NCI-H446 (cell line): ENCODE measurements at places on chromosomes 7 and 10.
A peak's percentile ranks its signal among the peaks of the same experiment; 100 is the strongest.

GRCh38 chr10:72692994-72693781, 1.2 kb downstream of the MCU start:
- DNase-seq: peak; percentile 3

DNA sequence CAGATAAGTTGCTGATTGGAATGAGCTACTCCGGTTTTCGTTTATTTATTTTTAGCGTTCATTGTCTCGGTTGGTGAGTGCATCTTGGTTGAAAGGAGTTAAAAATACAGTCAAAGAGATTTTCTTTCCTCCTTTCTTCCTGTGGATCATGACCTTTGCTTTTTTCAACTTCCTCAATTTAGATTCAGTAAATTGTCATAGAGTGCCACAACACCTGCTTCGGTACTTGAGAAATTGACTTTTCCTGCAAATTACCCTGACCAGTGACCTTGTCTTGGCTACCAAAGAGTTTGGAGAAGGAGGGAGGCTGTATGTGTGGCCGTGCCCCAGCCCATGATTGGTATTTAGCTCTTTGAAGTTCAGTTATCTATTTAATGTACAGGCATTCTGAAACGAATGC, 128.7 kb downstream of the FAM204A start:
- no peak for DNase-seq

- peak; percentile 84 for DNase-seq
These were observed 221.5 kb upstream of the AOAH start for GRCh38 chr7:36945612-36946400.

- no peak for DNase-seq
These were observed 32.1 kb downstream of the FAS start for GRCh38 chr10:89022734-89023133.

DNA sequence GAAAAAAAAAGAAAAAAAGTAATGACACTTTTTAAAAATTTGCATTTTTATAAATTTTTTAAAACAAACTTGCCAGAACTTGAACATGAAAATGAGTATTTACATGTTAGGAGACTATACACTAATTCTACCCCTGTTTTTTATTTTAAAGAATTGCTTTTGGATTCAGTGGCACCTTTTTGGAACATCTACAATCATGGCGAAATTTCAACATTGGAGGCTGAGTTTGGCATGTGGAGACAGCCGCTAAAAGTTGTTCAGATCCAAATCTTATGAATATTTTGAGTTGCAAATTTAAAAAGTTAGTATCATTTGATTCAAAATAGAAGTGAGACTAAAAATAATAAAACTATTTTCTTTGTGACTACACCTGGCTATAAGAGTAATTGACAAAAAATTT, 804.2 kb downstream of the MAGI2 start:
- no peak for DNase-seq

DNA sequence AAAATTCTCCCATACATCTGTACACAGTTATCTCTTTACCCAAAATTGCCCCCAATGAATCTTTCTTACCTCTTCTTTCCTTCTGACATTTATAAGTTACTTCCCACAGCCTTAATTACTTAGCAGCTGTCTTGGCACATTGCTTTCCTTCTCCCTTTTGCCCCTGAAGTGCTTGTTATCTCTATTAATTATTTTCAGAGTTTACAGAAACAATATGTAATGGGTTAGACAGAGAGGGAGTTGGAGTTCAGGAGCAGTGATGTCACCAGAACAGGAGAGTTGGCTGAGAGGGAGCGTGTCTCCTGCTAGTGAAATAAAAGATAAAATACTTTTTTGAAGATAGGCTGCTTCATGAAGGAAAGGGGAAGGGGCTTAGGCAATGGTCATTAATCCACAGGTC, 57.4 kb downstream of the ITGB8 start:
- no peak for DNase-seq
